ENCODE measurements at places on chromosomes 16 and 17. TPM values are rescaled to one million over a fixed set of nuclear protein-coding genes. Genes with fewer than 3 reads are reported as not detected.

Gene PLEKHM1
- 112 TPM for total RNA-seq

Gene DNASE1L2
- 0.12 TPM for total RNA-seq

Gene MYH1
- total RNA-seq: not detected

Gene KRTAP1-5
- total RNA-seq: not detected

Gene LRRC37A
- 1.4 TPM for total RNA-seq

Gene PRR14
- 27.0 TPM for total RNA-seq

Gene ABCA10
- total RNA-seq: 2.8 TPM

Gene RCVRN
- total RNA-seq: not detected

Gene SSTR5
- total RNA-seq: not detected

Gene CCDC40
- total RNA-seq: 0.72 TPM

Gene DDX42
- 56.1 TPM for total RNA-seq

Gene FNDC8
- total RNA-seq: not detected

Gene TMEM114
- not detected for total RNA-seq

Gene KRT13
- 44,686 TPM for total RNA-seq

Gene ABCA9
- 1.3 TPM for total RNA-seq

Gene GLOD4
- 48.8 TPM for total RNA-seq

Gene KCNJ16
- total RNA-seq: not detected

Gene EVI2A
- 0.52 TPM for total RNA-seq

Gene ATP1B2
- 0.36 TPM for total RNA-seq
